Natural killer cell (primary cell): ENCODE measurements at places on chromosomes 13 and 19. TPM values are rescaled to one million over a fixed set of nuclear protein-coding genes. Genes with fewer than 3 reads are reported as not detected.

SIGLEC5 gene
- 0.90 TPM for total RNA-seq

TSKS gene
- 2.4 TPM for total RNA-seq

MUC16 gene
- total RNA-seq, result not detected

BEST2 gene
- total RNA-seq, result not detected

LILRA5 gene
- total RNA-seq, result 11.1 TPM

PRR20D gene
- total RNA-seq, result not detected

FAM83E gene
- total RNA-seq, result 1.3 TPM

PDE4A gene
- total RNA-seq, result 46.2 TPM

WTIP gene
- 0.83 TPM for total RNA-seq

CEACAM8 gene
- not detected for total RNA-seq

MEF2B gene
- 5.6 TPM for total RNA-seq

RUVBL2 gene
- total RNA-seq, result 23.6 TPM

SEMA6B gene
- 0.50 TPM for total RNA-seq

DAND5 gene
- not detected for total RNA-seq

ATP7B gene
- 0.58 TPM for total RNA-seq

ZNF442 gene
- total RNA-seq, result 1.4 TPM

PABPC3 gene
- 0.20 TPM for total RNA-seq

THSD8 gene
- total RNA-seq, result 2.8 TPM

CD209 gene
- total RNA-seq, result 0.10 TPM

ADGRL1 gene
- 47.3 TPM for total RNA-seq

OR4F17 gene
- total RNA-seq, result not detected

CCDC169 gene
- total RNA-seq, result not detected

F2RL3 gene
- total RNA-seq, result 0.24 TPM

CLEC11A gene
- 3.3 TPM for total RNA-seq

KLF1 gene
- total RNA-seq, result not detected

ATP13A1 gene
- 58.1 TPM for total RNA-seq

KLK14 gene
- total RNA-seq, result 1.1 TPM

CDX2 gene
- not detected for total RNA-seq

NLRP5 gene
- not detected for total RNA-seq

ZNF586 gene
- total RNA-seq, result 33.3 TPM

DDX39A gene
- total RNA-seq, result 569 TPM

IGFL3 gene
- not detected for total RNA-seq

GPR18 gene
- 41.7 TPM for total RNA-seq

ZNF324B gene
- total RNA-seq, result 11.4 TPM

RUBCNL gene
- 1.6 TPM for total RNA-seq

ZNF154 gene
- total RNA-seq, result 4.2 TPM

PGLYRP1 gene
- not detected for total RNA-seq

CACNA1A gene
- 0.59 TPM for total RNA-seq

ICAM4 gene
- total RNA-seq, result 1.3 TPM

TTC9B gene
- not detected for total RNA-seq

SYT5 gene
- total RNA-seq, result 5.3 TPM

ZNF486 gene
- total RNA-seq, result 6.8 TPM

ZNF665 gene
- total RNA-seq, result 3.4 TPM

MIA gene
- total RNA-seq, result not detected

ZNF530 gene
- total RNA-seq, result 5.1 TPM

KCNK6 gene
- 2.1 TPM for total RNA-seq

KLK1 gene
- total RNA-seq, result not detected

ACTMAP gene
- 5.9 TPM for total RNA-seq

SLC25A41 gene
- total RNA-seq, result not detected

DCT gene
- 0.28 TPM for total RNA-seq

FLT3LG gene
- 64.8 TPM for total RNA-seq

SIGLEC6 gene
- 0.25 TPM for total RNA-seq

PSG7 gene
- total RNA-seq, result not detected
